NCI-H2029 (cell line): ENCODE measurements at places on chromosomes 3 and 15.

GRCh38 chr3:86481031-86481430 lies 509.9 kb downstream of the VGLL3 start:
- DNase-seq = no peak

- no peak for DNase-seq
Observed at GRCh38 chr3:181300033-181300432, 310.5 kb upstream of the DNAJC19 start.

DNA sequence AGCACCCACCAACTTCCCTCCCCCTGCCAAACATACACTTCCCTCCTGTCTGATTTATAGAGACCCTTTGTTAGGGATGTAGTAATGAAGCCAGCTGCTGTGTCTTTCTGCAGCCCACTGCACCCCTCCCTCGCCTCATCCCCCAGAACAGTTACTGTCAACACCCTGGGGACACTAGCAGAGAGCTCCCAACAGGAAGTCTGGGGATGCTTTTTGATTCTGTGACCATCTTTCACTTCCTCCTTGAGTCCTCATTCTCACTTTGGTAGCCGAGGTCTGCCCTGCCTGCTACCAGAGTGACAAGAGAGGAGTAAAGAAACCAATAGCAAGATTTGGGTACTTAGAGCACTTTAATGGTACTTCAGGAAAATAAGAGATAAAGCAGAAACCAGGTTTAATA lies 201.6 kb downstream of the SATB1 start:
- no peak for DNase-seq

GRCh38 chr3:5188419-5189221 lies 1.1 kb downstream of the EDEM1 start:
- no peak for DNase-seq

GRCh38 chr15:28888900-28889299 lies 3.1 kb downstream of the APBA2 start:
- no peak for DNase-seq

- DNase-seq = peak; percentile 76
Observed at GRCh38 chr15:70023064-70023768, 74.5 kb downstream of the TLE3 start.

- DNase-seq = no peak
Observed at GRCh38 chr3:194293546-194294198, 57.5 kb downstream of the CPN2 start.

GRCh38 chr3:129295286-129295685 lies 16.6 kb downstream of the HMCES start:
- no peak for DNase-seq

DNA sequence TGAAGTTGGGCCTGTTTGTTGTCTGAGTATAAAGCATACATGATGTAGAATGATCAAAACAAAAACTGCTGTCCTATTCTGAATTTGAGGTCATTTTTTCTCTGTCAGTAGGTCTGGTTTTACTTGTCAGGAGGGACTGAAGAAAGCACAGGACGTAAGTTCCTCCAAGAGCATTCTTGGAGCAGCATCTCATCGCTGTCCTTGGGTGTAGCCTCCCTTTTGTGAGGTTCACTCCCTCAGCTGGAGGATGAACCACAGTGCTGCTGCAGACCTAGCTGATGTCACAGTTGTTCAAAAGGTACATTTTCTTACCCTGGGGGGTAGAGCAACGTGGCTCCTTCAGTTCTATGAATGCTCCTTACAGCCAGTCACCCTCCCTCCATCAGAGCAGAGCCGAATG lies 490.0 kb upstream of the TBL1XR1 start:
- DNase-seq = no peak

GRCh38 chr15:48603123-48603500 lies 42.4 kb downstream of the FBN1 start:
- DNase-seq = no peak

DNA sequence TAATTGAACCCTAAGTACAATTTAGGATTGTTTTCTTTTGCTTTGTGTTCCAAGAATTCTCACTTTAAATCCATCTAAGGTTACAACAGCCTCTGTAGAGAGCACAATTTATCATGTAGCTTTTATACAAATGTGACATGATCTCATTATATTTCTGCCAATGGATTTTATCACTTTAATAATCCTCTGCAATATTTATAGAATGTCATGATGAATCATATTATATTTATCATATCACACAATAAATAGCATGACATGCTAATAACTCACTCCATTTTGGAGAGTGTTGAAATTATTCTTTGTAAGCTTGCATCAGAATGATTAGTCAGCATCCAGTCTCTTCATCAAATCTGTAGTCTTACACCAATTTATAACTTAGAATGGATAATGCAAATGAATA lies 280.6 kb upstream of the ZNF717 start:
- DNase-seq = no peak

DNA sequence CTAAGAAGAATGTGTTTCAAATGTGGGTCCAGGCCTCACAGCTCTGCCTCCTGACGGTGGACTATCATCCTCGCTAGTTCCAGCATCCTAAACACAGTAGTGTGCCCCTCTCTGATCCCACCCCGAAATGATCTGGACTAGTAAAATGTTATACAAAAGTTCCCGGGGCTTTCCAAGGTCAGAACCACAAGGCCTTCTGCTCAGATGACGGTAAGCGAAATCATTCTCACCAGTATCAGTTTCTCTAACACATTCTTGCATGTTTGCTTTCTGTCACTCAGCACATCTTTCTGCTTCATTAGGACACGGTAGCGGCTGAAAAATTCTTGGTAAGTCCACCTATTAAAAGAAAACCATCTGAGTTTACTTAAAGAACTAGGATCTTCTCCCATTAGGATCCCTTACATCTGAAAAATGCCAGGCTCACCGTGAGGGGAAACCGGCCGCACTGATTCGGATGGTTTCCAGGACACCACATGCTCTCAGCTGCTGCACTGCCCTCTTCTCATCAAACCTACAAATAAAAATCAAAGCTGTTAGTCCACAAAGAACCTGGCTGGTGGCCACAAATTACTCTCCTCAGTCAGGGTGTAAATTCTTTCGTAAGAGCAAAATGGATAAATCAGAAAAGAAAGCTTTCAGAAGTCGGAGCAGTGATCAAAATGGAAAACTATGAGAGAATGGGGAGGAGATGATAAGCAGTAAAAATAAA lies 83.9 kb upstream of the MYO5C start:
- DNase-seq = no peak

- no peak for DNase-seq
Observed at GRCh38 chr15:23734862-23735261, 47.8 kb upstream of the NDN start.

DNA sequence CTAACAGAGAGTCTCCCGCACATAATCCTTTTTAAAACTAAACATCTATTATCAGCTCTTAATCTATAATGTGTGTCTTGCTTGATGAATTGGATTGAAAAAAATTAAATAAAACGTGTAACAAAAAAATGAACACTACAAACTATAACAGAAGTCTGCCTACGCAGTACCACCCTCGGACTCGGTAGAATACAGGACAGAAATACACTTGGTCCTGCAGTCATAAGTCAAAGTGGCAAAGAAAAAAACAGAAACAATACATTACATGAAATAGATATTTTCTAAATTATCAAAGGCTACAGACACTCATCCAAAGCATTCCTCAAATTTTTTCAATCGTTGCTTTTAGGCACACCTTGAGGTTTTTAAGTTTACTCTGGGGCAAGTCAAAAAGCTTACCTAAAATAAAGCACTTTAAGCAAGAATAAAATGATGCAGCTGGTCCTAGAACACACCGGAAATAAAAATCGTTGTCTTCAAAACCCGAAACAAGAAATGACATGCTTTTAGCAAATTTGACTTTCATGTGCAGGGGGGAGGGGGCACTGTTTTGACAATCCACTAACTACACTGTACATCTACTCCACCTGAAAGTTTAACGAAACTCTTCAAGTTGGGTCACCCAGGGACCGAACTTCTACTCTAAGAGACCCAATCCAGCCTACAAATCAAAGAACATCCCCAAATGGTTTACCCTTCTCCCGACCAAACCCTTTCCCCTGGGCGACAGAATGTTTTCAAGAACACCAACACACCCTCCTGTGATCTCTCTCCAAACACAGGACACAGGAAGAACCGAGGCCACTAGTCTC lies 1.3 kb downstream of the ADAM10 start:
- no peak for DNase-seq

GRCh38 chr3:45911511-45912226 lies 25.3 kb downstream of the CCR9 start:
- DNase-seq = no peak

GRCh38 chr15:63556246-63556645 lies 40.9 kb upstream of the FBXL22 start:
- no peak for DNase-seq

GRCh38 chr15:68441045-68441743 lies 9.2 kb upstream of the ITGA11 start:
- DNase-seq = no peak

DNA sequence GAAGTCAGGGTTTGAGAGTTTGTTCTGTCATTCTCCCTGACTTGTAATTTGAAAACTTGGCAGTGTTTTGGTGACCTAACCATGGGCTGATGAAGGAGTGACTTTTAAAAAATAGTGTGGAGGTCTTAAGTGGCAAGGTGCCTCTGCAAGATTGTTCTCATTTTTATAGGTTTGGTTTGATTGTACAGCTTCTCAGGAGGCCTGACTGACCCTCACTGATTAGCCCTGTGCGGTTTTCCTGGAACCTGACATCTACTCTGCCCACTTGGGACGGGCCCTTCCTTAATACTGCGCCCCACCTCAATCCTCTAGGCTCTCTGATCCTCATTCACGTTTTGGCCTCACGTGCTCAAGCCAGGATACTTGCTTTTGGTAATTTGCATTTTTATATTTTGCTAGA lies 2.8 kb downstream of the UBE2E1 start:
- no peak for DNase-seq

DNA sequence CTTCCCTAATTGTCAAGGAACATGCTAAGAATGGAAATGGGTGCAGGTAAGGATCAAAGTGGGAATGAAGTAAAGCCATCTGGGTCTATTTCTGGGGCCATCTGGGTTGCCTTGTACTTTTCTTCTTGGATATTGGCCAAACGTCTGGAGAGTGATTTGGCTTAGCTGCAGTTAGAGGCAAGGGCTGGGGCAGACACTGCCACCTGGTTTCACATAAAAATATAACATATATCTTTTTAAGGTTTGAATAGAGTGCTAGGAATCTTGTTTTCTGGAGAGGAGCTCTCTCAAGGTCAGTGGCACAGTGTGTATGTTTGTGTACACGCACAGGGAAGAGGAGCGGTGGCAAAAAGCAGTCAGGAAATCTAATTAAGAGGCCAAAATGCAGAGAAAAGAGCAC lies 24.7 kb upstream of the EOMES start:
- DNase-seq = no peak

DNA sequence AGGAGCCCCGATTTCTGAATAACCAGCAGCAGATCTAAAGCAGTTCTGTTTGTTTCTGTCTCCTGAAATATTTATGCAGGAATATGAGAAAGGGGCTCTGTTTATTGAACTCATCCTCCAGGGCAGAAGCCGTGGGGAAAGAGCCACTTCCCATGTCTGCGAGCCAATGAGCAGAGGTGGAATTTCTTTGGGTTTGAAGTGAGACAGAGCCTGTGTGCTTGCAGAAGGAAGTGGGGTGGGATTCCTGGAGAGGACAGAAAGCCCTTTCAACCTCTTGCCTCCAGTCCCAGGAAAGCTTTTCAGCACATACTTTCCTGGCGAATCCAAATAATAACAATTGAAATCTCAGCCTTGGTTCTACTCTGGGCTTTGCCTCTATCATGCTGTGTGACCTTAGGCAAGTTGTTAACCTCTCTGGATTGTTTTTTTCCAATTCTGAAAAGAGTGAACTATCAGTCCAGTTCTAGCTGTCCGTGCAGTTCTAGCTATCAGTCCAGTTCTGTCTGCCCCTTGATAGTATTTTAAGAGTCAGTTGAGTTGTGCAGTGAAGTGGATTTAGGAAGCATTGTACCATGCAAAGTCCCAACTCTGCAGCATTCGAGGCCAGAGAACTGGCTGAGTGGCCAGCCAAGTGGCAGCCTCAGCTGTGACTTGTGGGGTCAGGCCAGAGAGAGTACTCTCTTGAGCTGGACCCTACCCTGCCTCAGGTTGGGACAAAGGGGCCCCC lies 15.9 kb downstream of the CORO2B start:
- no peak for DNase-seq

GRCh38 chr3:28151608-28152228 lies 89.7 kb upstream of the CMC1 start:
- DNase-seq = no peak

DNA sequence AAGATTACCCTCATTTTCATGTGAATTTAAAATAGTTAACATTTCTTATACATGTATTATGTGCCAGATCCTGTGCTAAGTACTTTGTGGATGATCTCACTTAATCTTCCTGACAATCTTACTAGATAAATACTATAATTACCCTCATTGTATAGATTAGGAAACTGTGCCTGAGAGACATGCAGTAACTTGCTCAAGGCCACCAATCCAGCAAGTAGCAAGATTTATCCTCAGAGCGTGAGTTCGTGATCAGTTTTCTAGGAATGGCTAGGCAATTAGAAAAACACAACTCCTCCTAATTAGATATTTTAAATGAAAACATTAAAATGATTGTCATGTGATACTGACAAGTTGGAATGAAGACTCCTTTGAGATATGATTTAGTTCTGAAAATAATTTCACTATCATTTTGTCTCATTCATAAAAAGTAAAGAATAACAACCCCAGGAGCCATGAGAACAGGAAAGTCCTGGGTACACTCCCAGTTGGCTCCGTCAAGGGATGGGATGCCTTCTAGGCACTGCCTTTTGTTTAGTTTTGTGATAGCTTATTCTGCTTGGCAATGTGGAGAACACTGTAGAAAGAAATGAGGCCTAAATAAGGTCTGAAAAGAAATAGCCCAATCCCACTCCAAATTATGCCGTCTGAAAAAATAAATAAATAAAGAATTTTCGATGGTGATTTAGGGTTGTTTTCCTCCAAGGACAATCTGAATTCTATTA lies 61.3 kb downstream of the FBN1 start:
- DNase-seq = no peak

DNA sequence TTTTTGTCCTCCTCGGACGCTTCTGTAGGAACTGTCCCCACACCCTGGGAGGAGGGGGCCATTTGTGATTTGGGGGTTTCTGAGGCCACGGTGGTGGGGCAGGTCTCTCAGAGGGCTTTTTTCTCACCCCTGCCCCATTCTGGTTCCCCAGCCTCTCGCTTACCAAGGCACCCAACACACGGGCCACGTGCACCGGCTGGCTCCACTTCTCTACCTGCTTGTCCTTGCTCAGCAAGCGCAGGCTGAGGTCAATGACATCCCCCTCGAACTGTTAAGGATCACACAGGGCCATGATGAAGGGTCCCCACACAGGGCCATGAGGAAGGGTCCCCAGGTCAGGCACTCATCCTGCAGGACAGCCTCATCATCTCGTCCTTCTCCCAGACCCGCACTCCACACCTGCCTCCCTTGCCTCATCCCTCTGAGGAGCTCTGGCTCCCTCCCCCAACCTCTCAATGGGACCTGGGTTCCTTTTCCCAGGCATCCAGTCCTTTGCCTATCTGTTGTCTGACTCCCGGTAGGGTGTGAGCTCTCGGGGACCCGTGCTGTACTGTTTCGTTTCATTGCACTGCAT lies 10.6 kb downstream of the EPB42 start:
- DNase-seq = no peak
